Activated CD4-positive, alpha-beta T cell treated with anti-CD3 and anti-CD28 coated beads for 24 hours (primary cell): ENCODE measurements at places on chromosomes 2 and 18.

- no peak for DNase-seq
Measured at GRCh38 chr18:62556397-62556796, 33.6 kb downstream of the ZCCHC2 start.

DNA sequence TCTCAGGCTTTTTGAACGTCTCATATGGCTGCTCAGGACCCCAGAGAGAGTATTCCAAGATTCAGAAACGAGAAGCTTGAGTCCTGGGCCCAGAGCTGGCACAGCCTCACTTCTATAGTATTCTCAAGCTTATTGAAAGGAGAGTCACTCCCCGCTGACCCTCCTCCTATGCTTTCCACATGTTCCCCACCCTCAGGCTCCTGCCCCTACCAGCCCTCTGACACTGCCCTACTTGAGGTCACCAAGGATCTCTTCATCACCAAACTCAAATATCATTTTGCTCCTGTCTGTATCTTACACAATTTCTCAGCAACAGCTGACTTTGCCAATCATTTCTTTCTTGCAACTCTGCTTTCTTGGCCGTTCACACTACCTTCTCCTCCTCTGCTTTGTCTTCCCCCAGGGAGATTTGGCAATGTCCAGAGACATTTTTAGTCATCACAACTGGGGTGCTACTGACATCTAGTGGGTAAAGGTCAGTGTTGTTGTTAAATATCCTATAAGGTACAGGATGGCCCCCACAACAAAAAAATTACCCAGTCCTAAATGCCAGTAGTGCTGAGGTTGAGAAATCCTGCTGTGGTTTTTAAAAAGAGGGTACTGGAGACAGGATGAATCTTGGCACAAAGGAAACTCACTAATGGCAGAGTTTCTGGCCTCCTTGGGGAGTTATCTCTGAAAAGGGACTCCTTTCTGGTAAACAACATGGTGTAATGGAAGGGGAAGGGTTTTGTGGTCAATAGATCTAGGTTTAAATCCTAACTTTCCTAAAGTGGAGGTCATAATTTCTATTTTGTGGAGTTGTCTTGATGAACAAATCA is 26.9 kb upstream of the INSIG2 start:
- DNase-seq = no peak

- DNase-seq = no peak
Measured at GRCh38 chr18:11074889-11075288, 74.5 kb downstream of the PIEZO2 start.

DNA sequence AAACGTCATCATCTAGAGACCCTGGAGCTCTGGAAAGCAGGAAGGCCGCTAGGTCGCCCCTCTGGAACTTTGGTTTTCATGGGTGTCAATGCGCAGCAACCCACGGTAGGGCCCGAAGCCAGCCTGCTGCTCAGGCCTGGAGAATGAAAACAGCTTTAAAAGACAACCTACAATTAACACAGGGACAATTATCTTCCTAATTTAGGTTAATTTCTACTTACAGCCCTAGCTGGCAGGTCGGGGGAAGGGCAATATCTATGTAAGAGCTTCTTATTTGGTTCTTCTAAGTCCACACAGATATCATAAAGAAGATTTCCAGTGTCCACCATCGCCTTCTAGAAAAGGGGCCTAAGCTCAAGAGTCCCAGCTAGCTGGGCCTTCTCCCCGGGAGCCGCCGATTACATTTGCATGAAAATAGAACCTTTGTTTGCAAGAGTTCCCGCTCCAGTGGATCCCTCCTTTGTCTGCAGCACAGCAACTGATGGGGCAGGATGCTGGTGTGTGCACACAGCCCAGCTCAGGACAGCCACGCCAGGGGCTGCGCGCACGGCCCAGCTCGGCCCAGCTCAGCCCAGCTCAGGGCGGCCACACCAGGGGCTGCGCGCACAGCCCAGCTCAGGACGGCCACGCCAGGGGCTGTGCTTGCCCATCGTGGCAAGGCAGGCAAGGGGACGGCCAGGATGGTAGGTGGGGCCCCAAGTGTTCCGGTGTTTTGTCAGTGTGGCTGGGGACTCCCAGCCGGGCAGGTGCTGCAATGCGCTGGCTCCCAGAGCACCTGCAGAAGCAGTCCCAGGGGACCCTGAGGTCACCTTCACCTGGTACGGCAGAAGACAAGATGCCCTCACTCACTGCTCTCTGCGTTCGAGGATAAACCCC is 109.1 kb downstream of the HDAC4 start:
- DNase-seq = no peak

DNA sequence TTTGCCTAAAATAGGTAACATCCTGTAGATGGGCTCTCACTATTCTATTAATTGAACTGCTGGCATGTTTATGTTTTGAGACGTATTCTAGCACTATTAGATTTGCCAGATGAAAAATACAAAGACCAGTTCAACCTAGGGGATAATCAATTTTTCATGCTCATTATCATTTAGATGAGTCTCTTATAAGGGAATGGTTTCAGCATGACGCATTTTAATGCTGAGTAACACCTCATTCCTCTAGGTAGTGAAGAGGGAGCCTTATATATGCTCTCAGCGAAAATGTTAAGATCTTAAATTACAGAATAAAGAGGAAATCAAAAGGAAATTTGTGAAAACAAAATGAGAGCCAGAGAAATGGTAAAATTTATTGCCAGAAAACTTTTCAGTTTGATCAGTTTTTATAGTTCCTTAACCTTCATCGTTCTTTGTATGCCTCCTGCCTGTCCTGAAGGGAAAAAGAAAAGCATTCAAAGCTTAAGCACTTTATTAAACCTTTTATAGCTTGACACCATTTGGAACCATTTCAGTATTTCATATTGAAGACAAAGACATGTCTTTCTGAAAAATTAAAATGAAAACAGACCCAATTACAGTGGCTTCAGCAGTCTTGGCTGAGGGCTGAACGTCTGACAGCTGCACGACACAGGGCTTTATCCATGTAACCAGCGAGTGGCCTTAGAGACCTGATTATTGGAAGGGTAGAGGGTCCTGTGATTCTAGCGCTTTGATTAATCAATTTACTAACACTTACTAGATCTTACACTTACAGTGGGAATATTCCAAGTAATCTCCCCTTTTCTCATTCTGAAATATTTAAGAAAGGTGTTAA is 112.8 kb downstream of the ADCYAP1 start:
- DNase-seq = no peak

GRCh38 chr18:74402806-74403433 is 54.2 kb downstream of the DIPK1C start:
- DNase-seq = no peak

DNA sequence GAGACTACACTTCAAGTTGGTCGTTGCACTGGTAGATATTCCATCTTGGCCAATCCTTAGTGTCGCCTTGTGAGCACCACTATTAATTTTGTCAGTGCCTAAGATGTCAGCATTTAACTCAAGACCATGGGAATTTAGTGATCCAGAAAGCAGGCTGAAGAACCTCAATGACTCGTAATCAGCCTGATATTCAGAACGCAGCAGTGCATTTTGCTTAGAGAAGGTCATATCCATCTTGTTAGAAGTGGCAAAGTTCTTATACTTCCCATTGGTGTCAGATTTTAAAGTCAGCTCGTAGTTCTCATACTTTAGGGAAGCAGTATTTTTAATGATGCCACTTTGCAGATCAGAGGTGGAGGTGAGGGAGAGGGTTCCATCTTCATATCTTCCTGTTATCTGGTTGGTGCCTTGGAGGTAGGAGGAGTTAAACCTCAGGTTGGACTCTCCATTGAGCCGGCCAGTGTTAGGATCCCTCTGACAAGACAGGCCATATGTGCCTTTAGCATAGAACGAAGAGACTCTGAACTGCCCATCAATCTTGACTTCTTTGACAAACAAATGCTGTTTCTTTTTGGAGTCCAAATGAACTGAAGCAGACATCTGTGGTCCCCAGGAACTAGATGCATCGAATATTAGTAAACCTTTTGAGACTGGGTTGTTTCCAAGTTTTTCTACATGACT is 31.9 kb downstream of the APOB start:
- DNase-seq = no peak

- DNase-seq = no peak
Measured at GRCh38 chr2:70779911-70780545, 10.4 kb downstream of the FIGLA start.

- no peak for DNase-seq
Measured at GRCh38 chr2:72993933-72994280, 76.6 kb downstream of the EMX1 start.

- DNase-seq = no peak
Measured at GRCh38 chr2:160720098-160720497, 226.5 kb upstream of the RBMS1 start.

GRCh38 chr2:47232738-47233415 is 77.8 kb upstream of the STPG4 start:
- no peak for DNase-seq
